ENCODE measurements at places on chromosomes 13 and 19.

DNA sequence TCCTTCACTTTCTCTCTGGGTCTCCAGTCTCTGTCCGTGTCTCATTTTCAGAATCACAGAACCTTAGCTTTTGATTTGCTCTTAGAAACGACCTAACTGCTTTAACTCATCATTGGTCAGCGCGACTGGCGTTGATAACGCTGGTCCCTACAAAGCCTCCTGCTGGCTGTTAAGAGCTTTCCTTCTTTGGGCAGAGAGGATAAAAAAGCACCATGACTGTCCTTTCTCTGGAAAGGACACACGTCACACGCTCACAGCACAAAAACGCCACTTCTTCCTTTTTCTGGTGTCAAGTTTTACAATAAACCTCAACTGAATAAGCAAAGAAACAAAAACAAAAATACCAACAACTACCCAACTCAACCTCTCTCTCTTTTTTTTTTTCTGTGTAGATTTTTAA is 1.7 kb upstream of the KLK12 start:
- no peak for DNase-seq

DNA sequence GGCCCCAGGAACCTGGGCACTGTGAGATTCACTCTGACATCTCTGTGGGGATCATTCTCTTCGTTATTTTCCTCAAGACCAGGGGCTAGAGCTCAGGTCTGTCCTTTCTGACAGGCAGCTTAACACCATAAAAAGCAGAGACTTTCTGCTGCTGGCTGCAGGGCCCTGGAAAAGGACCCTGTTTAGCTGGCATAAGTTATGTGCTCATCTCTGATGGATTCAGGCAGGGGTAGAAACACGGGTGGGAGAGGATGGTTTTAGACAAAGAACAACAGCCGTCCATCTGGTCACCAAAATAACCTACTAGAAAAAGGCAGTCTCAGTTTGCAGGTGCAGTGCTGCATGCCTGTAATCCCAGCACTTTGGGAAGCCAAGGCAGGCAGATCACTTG is 2.3 kb upstream of the GPI start:
- no peak for DNase-seq

DNA sequence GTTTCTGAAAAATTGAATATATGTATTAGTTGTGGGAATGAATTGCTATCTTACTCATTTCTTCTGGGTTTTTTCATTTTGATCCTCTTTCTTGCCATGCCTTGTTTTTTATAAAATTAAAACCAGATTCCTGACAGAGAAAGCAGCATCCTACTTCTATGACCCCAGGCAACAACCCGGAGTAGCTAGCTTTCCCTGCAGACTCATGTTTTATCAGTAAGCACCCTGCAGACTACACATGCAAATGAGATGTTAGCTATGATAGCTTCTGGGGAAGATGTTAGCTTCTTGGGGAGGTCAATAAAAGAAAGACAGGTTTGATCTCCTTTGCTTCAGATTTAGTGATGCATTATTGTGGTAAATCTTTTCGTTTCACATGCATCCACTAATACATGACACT is 1598.6 kb downstream of the SLITRK5 start:
- DNase-seq: no peak

DNA sequence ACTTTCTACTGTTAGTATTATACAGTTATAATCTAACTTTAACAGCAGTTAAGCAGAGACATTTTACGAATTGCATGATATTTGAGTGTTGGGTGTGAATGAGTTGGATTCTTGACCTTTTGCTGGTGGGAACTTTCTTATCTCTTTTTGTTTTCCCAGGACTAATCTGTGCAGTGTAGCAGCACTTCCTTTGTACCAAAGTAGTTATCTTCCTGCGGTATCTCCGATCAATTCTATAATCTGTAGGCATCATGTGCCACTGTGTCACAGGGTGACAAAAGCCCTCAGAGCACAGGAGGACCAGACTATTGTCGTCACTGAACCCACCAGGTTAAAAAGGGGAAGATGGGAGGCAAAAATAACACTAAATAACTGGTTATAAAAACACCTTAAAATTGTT is 823.5 kb downstream of the GPC5 start:
- DNase-seq: no peak

- no peak for DNase-seq
These were observed 10.2 kb upstream of the EMC10 start for GRCh38 chr19:50465986-50466705.

DNA sequence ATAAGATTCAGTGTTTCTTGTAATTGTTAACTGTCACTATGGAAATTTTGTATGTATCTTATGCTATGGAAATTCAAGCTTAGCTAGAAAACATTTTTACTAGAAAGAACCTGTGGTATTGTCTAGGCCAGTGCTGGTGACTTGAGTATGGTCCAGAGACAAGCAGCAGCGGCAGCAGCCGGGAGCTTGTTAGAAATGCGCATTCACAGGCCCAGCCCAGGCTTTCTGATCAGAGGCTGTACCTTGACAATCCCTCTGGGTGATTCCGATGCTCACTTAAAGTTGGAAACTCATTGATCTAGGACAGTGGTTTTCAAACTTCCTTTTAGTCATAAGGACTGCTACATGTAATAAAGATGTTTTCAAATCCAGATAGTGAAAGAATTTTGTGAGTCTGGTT is 287.4 kb downstream of the SHISA2 start:
- no peak for DNase-seq

GRCh38 chr13:111917901-111918300 is 149.0 kb upstream of the SOX1 start:
- DNase-seq: no peak

DNA sequence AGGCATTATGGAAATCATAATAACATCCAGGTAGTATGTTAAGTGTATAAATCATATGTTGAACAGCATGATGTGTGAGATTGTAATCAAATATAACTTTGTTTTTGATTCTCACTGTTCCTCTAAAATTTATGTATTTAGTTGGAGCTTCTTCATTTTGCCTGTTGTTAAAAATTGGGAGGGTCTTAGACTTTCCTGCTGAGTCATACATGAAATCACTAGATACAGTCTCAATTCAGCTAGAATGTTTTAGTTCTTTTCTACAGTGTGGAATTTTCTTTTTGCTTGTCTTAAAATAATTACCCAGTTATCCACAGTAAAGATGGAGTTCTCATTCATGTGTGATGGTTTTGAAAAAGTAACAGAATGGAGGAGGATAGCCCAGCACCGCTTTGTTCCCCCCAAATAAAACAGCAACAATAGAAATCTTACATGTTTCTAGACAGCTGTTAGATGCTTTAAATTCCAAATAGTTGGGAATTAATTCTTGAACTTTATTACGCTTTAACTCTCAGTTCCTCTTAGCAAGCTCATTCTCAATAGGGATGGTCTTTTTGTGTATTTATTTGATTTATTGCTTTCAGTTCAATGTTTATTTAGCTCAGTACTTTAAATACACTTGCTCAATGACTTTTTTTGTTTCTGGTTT is 109.5 kb downstream of the PDS5B start:
- DNase-seq: no peak

DNA sequence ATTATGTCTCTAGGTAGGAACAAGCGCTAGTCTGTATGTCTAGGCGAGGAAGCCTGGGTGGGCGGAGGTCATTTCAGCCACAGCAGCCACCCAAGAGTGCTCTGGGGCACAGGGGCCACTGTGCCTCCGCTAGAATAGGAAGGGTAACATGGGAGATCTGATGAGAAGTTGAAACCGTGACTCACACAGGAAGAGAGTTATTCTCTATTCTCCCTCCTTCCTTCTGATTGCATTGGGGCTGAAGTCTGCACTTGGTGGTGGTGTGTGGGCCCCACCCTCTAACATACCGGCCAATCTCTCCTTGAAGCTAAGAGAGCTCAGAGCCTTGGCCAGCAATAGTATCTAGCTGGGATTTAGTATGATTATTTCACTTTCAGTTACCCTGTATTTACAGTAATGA is 20.3 kb upstream of the GGACT start:
- no peak for DNase-seq

GRCh38 chr13:98324105-98324504 is 147.0 kb upstream of the RNF113B start:
- no peak for DNase-seq

GRCh38 chr19:45508861-45509691 is 1.8 kb downstream of the VASP start:
- peak; percentile 57 for DNase-seq

DNA sequence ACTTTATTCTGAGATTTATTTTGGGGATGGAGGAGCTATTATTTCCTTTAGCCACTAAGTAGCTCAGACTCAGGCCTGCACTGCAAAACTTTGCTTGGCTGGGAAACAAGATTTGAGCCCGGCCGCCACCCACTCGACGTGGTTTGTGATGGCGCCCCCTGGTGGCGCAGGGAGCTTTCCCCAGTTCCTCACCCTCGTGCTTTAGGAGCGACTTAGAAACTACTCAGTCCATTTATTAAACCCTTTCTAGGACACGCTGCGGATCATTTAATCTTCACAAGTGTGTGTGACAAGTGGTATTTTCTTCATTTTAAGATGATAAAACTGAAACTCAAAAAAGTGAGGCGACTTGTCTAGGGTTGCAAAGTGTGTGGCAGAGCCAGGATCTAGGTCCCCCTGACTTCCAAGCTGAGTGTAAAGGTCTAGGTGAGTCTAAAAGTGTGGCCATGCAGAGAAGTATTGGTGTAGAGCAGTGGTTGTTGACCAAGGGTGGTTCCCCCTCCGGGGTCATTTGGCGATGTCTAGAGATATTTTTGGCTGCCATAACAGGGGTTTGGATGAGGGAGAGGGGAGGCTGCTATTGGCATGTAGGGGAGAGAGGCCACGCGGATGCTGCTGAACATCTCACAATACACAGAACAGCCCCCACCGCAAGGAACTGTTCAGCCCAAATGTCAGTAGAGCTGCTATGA is 2.2 kb downstream of the CXCL17 start:
- peak; percentile 73 for DNase-seq

- DNase-seq: no peak
These were observed 355.9 kb downstream of the DCT start for GRCh38 chr13:94123557-94123956.

- peak; percentile 82 for DNase-seq
These were observed 1.0 kb downstream of the GPR108 start for GRCh38 chr19:6736169-6736916.

DNA sequence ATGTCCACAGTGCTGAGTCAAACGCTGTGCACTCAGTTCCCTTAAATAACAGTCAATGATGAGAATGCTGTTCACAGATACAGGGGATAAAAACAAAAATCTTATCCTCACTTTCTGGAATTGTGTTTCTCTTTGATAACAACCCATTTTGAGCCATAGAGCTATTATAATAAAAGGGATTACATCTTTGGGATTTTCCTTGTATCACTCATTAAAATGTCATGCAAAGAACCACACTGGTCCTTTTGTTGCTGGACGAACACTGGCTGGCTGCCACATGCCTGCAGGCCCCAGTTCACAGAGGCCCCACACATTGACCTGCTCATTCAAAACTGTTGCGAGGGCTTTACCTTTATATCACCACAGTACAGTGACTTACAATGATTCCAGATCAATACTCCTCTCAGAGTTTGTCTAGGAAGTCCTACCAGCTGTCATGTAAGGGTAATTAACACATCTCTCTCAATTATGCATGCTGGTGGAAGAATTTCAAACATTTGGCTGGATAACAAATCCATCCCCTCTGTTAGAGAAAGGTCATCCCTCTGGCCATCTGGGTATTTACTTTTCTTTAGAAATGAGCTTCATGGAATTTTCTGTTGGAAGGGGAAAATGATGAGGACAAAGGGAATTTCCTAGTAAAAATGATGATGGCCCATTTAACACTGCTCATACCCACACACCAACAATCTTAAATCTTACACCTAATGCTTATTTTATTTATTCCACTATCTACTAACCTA is 85.9 kb downstream of the MBNL2 start:
- DNase-seq: no peak

GRCh38 chr13:23680845-23681669 is 110.8 kb downstream of the TNFRSF19 start:
- no peak for DNase-seq

GRCh38 chr13:48066310-48066989 is 28.5 kb downstream of the MED4 start:
- no peak for DNase-seq

- no peak for DNase-seq
These were observed 629.1 kb downstream of the LIG4 start for GRCh38 chr13:107586216-107586615.

GRCh38 chr19:2797280-2797679 is 12.0 kb downstream of the THOP1 start:
- DNase-seq: no peak

DNA sequence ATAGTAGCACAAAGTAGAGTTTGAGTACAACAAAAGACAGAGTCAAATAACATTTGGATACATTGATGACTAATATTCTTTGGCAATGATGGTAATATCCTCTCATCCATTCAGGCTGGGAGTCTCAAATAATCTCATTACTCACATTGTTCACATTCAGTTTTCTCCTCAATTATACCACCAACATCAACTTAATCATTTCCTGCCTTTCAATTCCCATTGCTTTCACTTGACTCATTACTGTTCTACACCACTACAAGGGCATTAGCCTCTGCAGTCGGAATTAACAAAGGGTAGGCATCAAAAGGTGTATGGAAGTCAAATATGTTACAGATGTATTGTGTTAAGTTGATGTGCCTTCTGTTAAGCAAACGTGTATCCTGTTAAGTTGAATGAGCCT is 518.4 kb upstream of the SLITRK1 start:
- DNase-seq: no peak

DNA sequence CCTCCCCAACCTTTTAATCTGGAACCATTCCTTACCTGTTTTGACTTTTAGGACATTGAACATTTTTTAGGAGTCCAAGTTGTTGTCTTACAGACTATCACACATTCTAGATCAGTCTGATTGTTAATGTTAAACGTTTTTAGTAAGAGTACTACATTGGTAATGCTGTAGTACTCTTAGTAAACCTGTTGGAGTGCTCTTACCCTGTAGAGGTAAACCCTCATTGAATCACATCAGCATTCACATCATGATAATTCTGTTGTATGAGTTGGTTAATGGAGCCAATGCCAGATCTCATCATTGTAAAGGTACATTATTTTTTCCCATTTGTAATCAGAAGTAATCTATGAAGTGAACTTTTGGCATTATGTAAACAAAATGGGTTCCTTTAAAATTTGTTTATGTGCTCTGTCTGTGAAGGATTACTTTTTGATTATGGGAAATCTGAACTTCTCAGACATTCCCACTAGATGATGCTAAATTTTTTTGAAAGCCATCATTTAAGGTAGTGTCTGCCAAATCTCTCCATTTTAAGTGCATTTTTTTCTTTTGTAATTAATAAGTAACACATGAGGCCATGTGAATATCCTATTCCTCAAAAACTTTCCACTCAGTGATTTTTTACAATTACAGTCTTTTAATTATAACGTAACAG is 55.2 kb downstream of the VWA8 start:
- no peak for DNase-seq

- no peak for DNase-seq
These were observed 24.2 kb upstream of the NANOS2 start for GRCh38 chr19:45938733-45939319.

GRCh38 chr19:4633140-4633967 is 6.0 kb upstream of the TNFAIP8L1 start:
- DNase-seq: peak; percentile 62

Measured in CD4-positive, alpha-beta T cell treated with Interleukin-1 beta for 1 hour (primary cell).